Neural progenitor cell (in vitro differentiated cells): ENCODE measurements at places on chromosomes 11 and 22. TPM values are rescaled to one million over a fixed set of nuclear protein-coding genes. Genes with fewer than 3 reads are reported as not detected.

DNA sequence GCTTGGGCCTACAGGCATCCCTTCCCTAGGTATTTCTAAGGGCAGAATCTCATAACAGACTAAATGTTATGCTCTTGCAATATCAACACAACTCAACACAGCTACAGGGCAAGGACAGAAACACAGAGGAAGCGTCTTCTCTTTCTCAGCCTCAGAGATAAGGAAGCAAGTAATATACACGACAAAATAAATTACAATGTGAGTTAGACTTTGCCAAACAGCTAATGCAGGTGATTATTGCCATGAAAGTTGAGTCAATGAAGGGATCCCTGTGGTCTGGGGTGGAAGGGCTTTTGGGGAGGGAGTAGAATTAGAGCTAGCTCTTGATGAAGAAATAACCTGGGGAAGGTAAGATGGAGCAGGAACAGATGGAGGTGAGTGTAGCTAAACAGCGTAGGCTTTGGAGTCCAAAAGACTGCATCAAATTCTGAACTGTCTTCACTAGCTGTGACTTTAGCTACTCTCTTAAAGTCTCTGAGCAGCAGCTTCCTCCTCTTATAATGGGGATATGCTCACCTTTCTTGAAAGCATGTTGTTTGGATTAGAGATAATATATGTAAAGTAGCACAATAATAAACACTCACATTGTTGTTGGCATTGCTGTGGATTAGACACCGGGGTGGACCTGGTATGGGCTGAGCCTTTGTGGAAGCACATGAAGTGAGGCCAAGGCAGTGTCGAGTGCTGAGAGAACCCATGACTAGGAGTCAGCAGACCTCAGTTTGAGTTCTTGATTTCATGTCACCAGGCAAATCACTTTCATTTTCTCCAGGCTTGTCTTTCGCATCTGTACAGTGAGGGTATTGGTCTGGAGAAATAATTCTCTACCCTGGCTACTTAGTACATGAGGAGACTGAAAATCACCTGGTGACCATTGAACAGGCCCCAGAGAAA is 41.0 kb upstream of the AQP11 start:
- DNase-seq: no peak

DNA sequence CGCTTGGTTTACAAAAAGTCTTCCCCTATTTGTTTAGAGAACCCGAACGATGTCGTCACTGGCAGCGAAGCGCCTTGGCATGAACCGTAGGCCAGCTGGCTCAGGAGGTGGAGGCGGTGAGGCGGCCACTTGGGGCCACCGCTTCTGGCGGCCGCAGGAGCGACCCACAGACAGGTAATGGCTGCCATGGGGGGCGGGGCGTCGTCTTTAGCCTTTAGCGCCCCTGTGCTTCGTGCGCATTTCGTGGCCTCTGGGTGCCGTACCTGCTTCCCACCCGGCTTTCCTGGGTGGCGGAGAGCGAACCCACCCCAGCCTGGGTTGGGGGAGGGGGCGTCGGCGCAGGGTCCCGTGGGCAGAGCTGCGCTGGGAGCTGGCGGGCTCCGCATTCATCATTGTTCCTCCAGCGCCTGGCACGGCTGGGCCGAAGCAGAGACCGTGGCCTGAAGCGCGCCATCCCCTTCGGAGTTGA is 469 bp upstream of the OSBP2 start:
- peak; percentile 70 for DNase-seq

GRCh38 chr22:41021613-41022454 is 70.6 kb upstream of the EP300 start:
- peak; percentile 76 for DNase-seq

Gene APOBEC3H
- 0.87 and 1.4 TPM in 2 replicates for total RNA-seq

Gene SAA4
- total RNA-seq: not detected in 2 replicates

Gene CCDC15
- total RNA-seq: 7.4 and 11.2 TPM in 2 replicates

DNA sequence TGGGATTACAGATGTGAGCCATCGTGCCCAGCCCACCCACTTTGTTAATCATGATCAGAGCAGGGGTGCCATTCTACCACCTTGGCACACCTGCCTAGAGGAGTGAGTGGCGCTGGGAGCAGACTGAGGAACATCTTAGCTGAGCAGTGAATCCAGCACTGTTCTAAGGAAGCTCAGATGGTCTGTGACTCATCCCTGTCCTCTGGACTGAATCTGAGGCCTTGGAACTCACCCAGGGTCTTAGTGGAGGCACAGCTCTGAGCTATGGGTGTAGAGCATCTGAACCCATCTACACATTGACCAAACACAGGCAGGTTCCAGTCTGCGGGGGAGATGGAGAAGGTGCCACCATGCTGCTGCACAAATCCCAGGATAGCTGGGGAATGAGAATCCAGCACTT is 14.9 kb downstream of the PGAP2 start:
- DNase-seq: no peak

- DNase-seq: no peak
Measured at GRCh38 chr22:46469711-46470110, 67.7 kb downstream of the CELSR1 start.

- no peak for DNase-seq
Measured at GRCh38 chr11:71214553-71215424, 37.6 kb downstream of the SHANK2 start.

DNA sequence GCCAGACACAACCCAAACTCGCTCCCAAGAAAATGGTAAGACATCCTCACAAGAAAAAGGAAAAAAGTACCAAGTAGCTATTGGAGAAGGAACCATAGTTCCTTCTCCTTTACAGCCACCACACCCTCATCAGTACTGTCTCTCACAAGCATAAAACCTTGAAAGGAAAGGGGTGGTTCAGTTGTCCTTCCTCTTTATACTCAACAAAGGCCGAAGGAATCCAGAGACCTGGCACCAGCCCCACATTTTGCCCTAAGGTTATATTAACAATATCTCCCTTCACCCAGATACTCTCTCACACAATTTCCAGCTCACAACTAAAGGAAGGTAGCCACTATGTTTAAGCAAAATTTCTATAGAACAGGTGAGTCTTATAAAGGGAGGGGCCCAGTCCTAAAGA is 8.5 kb downstream of the FHIP1B start:
- DNase-seq: no peak

- no peak for DNase-seq
Measured at GRCh38 chr11:66051371-66051765, 796 bp upstream of the SF3B2 start.

Gene OR2AG1
- not detected in 2 replicates for total RNA-seq

Gene CYP2D6
- 0.24 and 1.5 TPM in 2 replicates for total RNA-seq

Gene MFNG
- total RNA-seq: 2.3 and 10.6 TPM in 2 replicates

Gene CWC15
- total RNA-seq: 61.4 and 103 TPM in 2 replicates

DNA sequence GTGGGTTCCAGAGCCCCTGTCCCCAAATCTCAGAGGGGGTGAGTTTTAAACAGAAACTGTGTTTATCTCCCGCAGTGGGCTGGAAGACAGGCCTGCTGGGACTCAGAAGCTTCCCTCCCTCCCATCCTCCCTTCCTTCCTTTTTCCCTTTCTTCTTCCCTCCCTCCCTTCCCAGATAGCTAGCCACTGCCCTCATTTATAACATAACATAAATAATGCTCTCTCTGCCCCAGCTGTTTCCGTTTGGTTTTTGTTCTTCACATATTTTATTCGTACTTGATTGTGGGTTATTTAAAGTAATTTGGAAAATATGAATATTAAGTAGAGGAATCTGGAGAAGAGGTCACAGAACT is 140.9 kb downstream of the TEAD1 start:
- DNase-seq: no peak

DNA sequence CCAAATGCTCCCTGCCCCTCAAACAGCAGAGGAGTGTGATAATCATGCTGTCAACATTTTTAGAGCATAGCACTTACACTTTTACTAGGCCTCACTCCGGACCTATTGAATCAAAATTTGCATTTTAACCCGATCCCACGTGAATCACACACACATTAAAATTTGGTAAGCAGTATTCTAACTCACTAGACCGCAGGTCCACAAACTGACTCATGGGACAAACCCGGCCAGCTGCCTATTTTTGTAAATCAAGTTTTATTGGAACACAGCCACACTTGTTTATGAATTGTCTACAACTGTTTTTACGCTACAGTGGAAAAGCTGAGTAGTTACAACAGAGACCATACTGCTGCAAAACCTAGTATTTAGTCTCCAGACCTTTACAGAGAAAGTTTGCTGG is 43.3 kb downstream of the SNX19 start:
- DNase-seq: no peak

Gene SMTN
- 14.1 and 24.0 TPM in 2 replicates for total RNA-seq

GRCh38 chr11:132080127-132080526 is 709.7 kb downstream of the NTM start:
- no peak for DNase-seq

- DNase-seq: peak; percentile 41
Measured at GRCh38 chr22:25114369-25115362, 85.0 kb upstream of the CRYBB3 start.

GRCh38 chr11:2572491-2573239 is 127.1 kb downstream of the KCNQ1OT1 start:
- no peak for DNase-seq

GRCh38 chr22:17097701-17098100 is 12.9 kb downstream of the IL17RA start:
- no peak for DNase-seq

GRCh38 chr11:35491231-35491871 is 34.1 kb downstream of the PAMR1 start:
- no peak for DNase-seq

DNA sequence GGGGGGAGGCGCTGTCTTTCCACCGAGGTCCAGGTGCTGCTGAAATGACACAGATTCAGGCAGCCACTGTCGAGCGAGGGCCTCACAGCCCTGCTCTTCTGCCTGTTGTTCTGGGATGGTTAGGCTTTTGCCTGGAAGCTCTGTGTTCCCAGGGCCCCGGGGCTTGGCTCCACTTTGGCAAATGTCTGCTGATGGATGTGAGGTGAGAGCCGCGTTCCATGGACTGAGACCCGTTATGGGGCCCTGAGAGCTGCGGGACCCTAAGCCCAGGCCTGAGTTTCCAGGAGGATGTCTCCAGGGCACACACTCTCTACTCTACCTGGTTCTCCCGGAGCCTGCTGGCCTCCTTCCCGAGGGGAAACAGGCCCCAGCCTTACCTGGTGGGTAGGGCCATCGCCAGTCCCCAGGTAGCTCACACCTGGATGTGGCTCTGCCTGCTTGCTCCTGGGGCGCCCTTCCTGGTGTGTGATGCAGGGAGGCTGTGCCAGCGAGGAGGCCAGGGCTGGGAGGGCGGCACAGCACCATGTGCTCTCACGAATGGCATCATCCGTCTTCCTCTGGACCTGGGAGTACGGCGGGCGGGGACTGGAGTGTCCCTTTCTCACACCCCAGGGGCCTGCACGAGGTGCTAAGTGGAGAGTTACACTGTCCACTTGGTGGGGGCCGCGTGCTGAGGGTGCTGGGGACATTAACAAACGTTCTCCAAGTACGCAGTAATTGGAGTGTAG is 435.5 kb downstream of the TBC1D22A start:
- no peak for DNase-seq

- peak; percentile 52 for DNase-seq
Measured at GRCh38 chr11:9688716-9689511, 25.0 kb downstream of the SWAP70 start.

DNA sequence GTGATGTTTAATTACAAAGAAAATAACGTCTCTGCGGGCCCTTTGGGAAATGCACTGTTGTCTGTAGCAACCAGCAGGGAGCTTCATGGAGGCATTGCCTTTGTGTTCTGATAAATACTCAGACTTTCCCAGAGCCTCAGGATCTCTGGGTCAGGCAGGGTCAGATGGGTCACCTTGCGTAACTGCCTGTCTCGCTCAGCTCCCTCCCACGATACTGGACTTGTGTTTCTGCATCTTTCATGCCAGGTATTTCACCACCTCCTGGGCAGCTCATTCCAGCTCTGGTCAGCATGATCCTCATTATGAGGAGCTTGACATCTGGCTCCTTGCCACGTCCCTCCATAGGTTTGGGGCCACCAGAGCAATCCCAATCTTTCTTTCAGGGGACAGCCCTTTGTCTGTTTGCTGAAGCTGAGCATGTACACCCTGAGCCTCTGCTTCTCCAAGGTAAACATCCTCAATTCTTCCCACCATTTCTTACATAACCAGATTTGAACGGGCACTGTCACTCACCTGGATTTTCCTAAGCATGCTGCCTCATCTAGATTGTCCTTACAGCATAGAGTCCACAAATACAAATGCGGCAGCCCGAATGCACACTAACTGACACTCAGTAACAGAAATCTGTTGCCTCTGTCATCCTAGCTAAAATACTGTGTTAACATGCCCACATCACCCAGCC is 162.3 kb downstream of the LARGE1 start:
- DNase-seq: peak; percentile 64

Gene SLCO2B1
- 0.07 and 0.12 TPM in 2 replicates for total RNA-seq

Gene MS4A6E
- total RNA-seq: not detected in 2 replicates

DNA sequence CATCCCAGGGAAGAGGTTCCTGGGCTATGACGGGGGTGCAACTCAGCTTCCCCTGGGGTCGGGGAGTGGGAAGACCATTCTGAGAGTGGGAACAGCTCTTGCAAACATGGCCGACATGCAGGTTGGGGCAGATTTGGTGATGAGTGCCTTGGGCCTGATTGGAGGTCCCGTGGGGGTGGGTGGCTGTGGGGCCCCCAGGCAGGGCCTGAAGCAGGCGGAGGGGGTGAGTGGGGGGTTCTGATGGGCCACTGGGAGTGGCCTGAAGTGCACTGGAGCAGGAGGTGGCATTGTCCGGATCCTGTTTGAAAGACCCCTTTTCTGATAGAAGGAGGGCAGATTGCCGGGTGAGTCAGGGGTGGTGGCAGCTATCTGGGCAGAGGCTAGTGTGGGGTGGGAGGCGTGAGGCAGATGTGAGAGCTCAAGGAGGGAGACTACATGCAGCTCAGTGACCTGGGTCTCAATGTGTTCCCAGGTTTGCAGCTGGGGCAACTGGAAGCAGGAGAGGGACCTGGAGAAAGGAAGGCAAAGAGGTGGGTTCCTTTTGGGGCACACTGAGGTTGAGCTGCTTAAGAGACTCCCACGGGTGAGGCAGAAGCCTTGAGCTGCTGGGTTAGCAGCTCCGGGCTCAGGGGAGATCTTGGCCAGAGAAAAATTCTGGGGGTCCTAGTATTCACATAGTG is 15.1 kb downstream of the MYEOV start:
- no peak for DNase-seq

DNA sequence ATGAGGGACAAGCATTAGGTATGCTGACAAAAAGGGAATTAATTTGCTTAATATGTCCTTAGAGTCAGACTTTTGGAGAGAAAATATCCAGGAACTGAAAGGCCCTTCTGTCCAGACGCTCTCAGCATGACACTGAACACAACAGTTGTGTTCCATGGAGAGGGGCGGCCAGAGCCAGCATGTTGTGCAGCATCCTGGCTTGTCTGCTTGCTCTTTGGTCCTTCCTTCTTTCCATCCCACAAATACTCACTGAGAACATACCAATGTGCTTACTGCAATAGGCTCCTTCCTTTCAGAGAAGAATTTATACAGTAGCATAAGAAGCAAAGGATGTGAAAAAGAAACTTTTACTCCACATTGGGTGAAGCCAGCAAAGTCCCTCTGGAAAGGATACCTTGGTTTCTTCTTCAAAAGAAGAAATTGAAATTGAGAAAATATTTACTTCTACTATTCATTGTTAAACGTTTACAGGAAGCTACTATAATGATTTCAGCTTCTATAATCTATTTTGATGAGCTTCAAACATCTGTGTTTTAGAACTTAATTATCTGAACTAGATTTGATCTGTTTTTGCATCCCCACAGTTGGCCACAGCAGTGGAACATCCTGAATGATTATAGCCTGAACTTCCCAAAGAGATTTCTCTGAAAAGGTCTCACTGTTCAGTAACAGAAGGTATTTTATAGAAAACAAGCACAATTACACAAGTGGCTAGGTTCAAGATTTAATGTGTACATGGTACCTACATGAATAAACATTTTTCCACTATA is 304.1 kb upstream of the PITPNB start:
- DNase-seq: no peak

Gene ADM2
- total RNA-seq: 0.13 and 2.6 TPM in 2 replicates

Gene USH1C
- 0.24 and 0.56 TPM in 2 replicates for total RNA-seq
